BJ (cell line): ENCODE measurements at places on chromosomes 4 and X.

GRCh38 chr4:95153182-95153581 is 395.4 kb downstream of the BMPR1B start:
- no peak for DNase-seq

DNA sequence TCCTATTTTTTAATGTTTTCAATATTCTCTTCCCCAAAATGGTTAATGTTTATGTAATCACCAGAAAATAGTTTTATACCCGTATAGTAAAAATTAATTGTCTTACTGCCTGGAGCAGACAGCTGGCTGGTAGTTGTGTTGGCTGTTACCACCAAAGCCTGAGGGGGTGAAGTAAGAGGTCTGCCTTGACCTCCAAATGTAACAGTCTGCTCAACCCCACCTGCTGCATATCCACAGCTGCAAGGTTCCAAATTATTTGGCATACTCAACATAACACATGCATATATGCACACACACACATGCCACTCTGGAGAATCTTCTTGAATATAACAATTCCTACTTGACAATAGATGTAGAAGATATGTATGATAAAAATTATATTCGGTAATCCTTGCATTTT is 624.3 kb downstream of the ADGRL3 start:
- DNase-seq: no peak

- DNase-seq: no peak
These were observed 49.3 kb downstream of the C4orf33 start for GRCh38 chr4:129145222-129145730.

DNA sequence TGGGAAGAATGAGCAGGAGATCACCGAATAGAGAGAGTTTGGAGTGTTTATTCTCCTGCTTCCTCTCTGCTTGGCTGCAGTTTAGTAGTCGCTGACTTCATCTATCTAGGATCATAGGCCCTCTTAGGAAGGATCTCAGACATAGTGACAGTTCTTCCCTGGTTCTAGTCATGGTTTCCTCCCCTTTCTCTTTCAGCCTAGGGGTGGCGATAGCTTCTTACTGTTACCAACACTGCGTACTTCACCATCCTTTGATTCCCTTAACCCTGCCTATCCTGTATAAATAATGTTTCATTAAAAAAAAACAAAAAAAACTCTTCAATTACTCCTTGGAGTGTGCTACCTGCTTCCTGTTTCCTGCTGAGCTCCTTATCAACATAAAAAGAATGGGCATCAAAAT is 103.8 kb downstream of the DDX53 start:
- DNase-seq: no peak

- DNase-seq: no peak
These were observed at the start of gene IL2 for GRCh38 chr4:122456231-122457116. TSS of gene IL2 (minus strand) at chr4:122456725. CDS start at chr4:122456440, 285 bp downstream.

- DNase-seq: peak; percentile 37
These were observed 169.4 kb upstream of the BANK1 start for GRCh38 chr4:101621120-101621519.

GRCh38 chr4:137543198-137543597 is 10.9 kb upstream of the PCDH18 start:
- no peak for DNase-seq

GRCh38 chrX:10965174-10965798 is 145.8 kb upstream of the HCCS start:
- DNase-seq: no peak

- no peak for DNase-seq
These were observed 270.5 kb upstream of the GPC4 start for GRCh38 chrX:133685822-133686221.

- no peak for DNase-seq
These were observed 95.3 kb downstream of the FANCB start for GRCh38 chrX:14777525-14777924.

DNA sequence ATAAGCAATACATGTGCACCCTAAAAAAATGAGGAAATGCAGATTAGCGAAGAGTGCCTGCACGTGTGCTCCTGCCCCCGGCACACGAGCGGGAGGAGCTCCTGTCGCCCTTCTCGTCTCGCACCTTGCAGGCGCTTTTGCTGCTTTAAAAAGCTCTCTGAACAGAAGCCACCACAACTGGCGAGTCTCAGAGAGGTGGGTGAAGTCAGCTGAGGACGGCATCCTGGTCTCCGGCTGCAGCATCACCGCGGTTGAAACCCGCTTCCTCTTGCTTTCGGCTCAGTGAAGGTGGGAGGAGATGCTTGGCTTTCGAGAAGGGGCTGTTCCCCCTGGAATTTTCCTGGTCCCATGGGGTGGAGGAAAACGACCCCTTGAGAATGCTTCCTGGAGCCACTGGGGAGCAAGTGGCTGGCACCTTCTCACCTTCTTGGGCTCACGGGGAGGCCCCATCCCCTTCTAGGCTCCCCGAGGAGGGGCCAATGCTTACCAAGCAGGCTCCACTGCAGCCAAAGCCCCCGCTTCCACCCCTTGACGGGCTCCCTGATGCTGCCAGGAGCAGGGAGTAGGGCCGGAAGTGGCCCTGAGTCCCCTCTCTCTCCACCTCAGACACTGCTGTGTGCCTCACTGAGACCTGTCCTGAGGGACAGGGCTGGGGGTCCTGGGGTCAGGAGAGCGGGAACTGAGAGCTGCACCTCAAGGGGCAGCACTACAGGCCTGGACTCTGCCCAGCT is 29.2 kb upstream of the MXD4 start:
- no peak for DNase-seq

DNA sequence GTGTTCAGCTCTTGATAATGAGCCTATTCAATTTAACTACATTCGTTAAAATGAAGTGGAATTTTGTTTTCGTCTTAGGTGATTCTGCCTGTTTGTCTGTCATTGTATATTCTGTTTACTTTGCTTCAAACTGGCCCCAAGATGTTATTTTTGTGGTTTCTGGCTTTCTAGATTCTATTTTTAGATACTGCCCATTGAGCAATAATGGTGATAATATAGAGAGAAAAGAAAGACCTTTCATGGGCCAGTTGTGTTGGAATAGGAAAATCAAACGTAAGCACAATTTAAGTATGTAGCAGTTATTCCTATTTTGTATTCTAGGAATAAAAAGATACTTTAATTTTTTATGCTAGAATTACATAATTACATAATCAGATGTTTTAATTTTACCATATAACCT is 4.0 kb downstream of the CDKN2AIP start:
- no peak for DNase-seq

- DNase-seq: peak; percentile 49
These were observed 168.9 kb upstream of the PUDP start for GRCh38 chrX:7316887-7317286.

DNA sequence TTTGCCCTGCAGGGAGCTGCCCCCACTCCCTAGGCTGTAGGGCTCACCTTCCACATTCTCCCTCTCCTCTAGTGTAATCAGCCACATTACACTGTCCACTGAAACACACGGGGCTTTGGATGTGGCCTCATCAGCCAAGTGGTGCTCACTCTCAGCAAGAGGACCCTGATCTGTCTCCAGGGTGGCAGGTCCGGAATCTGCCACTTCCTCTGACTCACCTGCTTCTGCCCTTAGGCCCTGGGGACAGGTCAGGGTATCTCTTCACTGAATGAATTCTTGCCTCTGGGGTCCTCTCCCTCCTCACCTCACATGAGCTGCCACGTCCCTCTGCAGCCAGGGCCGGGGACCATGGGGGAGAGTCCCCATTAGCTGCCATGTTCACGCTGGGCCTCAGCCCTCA is 15.9 kb downstream of the ZNF41 start:
- no peak for DNase-seq

DNA sequence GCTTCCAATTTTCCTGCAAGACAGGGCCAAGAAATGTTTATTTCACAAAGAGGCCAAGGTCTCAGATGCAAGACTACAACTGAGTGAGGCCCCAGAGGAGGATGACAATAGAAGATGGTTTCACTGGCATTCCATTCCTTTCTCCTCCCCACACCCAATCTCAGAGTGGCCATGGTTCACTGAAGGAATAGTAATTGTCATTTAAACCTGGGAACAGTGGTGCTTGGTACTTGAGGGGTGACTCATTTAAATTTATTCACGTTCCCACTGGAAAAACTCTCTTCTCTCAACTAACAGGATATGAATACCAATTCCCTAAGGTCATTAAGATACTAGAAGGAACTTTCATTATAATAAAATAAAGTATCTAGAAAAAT is 35.3 kb upstream of the CXCL8 start:
- no peak for DNase-seq

DNA sequence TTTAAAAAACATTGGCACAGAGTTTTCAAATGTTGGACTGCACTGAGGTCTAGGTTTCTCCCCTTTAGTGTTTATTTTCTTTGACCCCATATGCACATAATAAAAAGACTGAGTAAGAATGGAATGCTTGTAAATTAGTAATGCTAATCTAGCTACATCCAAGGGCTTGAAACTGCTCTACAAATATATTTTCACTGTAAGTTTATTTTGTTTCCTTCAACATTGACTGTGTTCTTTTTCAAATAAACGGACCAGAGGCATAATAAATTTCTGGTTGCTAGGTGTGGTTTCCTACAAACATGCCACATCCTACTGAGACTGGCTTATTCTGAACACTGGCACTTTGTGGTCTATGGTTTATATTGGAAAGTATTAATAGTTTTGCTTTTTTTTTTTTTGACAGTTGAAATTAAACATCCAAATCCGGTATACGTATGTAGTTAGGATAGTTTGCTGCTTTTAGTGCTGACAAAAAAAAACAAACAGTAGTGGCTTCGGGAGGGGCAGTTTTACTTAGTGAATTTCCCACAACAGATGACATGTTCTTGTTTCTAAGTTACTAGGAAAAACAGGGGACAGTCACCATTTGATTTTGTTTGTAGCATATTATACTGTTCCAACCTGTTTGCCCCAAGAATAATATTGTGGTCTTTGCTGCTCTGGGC is 13.2 kb downstream of the CA5B start:
- DNase-seq: peak; percentile 84

DNA sequence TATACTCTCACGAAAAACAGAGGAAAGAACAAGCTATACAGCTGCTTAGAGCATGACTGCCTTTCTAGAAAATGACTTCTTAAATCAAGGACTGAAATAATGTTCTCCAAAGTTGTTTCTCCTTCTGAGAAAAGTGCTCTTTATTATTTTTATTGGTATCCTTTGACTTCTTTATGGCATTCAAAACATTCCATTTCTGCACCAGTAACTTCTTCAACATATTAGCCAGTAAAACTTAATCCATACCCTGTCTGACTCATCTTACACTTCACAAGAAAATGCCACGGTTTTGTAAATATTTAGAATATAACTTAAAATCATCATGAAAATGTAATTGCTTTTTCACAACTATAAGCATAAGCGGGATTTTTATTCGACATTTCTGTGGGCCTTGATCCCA is 180.4 kb downstream of the NR3C2 start:
- peak; percentile 1 for DNase-seq

GRCh38 chr4:65658117-65658516 is 12.2 kb downstream of the EPHA5 start:
- DNase-seq: no peak

DNA sequence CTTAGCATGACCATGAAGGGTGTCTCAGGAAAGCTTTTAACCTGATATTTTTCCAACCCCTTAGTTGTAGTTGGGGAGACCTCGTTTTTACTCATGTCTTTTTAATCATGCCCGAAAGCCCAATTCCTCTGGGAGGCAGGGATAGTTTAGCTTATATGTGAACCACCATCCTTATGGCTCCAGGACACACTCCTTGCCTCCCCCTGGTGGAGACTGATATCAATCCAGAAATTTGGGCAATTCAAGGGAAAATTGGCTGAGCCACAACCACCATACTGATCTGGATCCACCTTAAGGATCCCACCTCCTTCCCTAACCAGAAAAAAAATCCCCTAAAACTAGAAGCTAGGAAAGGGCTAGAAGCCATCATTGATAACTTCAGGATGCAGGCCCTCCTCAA is 13.4 kb upstream of the COL25A1 start:
- DNase-seq: no peak

DNA sequence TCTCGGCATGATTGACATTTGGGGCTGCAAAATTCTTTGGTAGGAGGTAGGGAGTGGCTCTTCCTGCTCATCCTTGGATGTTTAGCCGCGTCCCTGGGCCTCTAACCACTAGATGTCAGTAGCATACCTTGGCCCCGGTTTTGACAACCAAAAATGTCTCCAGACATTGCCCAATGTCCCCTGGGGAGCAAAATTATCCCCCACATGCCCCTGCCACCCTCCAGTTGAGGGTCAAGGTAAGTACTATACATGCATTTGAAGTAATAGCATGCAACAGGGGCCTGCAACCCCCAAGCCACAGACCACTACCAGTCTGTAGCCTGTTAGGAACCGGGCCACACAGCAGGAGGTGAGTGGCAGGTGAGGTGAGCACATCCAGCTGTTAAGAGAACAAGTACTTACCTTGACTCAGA is 17.6 kb upstream of the KIAA1210 start:
- no peak for DNase-seq

- no peak for DNase-seq
These were observed 177.9 kb upstream of the IL15 start for GRCh38 chr4:141458501-141458900.

- no peak for DNase-seq
These were observed 36.4 kb downstream of the EDA2R start for GRCh38 chrX:66602381-66602938.

- DNase-seq: no peak
These were observed 21.7 kb downstream of the RAB40AL start for GRCh38 chrX:102958794-102959193.

GRCh38 chrX:133045986-133046385 is 50.9 kb downstream of the USP26 start:
- DNase-seq: no peak

DNA sequence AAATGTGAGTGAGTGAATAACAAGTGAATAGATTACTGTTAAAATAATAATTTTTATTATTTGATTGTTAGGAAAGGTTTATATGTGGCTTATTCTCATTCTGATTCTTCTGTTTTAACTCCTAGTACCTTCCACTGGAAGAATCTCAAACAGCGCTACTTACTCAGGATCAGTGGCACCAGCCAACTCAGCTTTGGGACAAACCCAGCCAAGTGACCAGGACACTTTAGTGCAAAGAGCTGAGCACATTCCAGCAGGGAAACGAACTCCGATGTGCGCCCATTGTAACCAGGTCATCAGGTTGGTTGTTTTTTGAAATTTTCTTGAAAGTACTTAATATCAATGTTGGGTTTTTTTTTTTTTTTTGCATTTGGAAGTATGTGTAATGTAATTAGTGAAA is 117.6 kb upstream of the BMPR1B start:
- DNase-seq: no peak

DNA sequence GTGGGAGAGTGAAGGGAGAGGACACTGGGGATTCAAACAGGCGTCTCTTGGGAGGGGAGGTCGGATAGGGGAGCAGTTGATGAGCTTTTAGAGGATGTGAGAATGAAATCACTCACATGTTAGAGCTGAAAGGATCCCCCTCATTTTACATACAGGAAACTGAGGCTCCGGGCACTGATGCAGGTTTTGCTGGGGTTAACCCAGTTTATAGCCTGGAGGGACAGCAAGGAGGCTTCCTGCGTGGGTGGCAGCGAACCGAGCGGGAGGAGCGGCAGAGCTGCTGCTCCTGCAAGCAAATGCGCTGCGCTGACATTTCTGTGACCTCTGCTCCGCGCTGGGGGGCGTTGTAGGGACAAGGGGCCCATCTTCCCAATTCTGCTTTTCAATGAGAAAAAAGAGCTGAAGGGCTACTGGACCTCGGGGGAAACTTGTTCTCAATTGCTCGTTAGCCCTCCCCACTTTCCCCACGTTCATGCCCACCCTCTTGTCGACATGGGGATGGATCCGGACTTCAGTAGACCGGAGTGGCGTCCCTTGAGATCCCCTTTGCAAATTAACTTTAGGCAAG is 1.2 kb upstream of the NEUROG2 start:
- DNase-seq: no peak

- no peak for DNase-seq
These were observed 120.3 kb downstream of the RASL11B start for GRCh38 chr4:52982255-52982945.

- no peak for DNase-seq
These were observed 22.2 kb downstream of the QDPR start for GRCh38 chr4:17489721-17490120.

GRCh38 chrX:53223955-53224859 is 800 bp downstream of the KDM5C start:
- no peak for DNase-seq
